Upper lobe of left lung (tissue), 6 donors: ENCODE measurements at places on chromosomes 7 and 10. TPM values are rescaled to one million over a fixed set of nuclear protein-coding genes. Genes with fewer than 3 reads are reported as not detected.

LANCL2 gene
- total RNA-seq, result 4.6 TPM

SOSTDC1 gene
- 15.9 TPM for total RNA-seq

EGR2 gene
- 50.9 TPM for total RNA-seq

MYH16 gene
- not detected for total RNA-seq

CUZD1 gene
- 2.2 TPM for total RNA-seq

ORAI2 gene
- 17.7 TPM for total RNA-seq

BCL7B gene
- 56.4 TPM for total RNA-seq

MASTL gene
- 7.3 TPM for total RNA-seq

SPDYE16 gene
- total RNA-seq, result 1.0 TPM

BAZ1B gene
- total RNA-seq, result 71.4 TPM

CYP3A4 gene
- 1.5 TPM for total RNA-seq

DNA sequence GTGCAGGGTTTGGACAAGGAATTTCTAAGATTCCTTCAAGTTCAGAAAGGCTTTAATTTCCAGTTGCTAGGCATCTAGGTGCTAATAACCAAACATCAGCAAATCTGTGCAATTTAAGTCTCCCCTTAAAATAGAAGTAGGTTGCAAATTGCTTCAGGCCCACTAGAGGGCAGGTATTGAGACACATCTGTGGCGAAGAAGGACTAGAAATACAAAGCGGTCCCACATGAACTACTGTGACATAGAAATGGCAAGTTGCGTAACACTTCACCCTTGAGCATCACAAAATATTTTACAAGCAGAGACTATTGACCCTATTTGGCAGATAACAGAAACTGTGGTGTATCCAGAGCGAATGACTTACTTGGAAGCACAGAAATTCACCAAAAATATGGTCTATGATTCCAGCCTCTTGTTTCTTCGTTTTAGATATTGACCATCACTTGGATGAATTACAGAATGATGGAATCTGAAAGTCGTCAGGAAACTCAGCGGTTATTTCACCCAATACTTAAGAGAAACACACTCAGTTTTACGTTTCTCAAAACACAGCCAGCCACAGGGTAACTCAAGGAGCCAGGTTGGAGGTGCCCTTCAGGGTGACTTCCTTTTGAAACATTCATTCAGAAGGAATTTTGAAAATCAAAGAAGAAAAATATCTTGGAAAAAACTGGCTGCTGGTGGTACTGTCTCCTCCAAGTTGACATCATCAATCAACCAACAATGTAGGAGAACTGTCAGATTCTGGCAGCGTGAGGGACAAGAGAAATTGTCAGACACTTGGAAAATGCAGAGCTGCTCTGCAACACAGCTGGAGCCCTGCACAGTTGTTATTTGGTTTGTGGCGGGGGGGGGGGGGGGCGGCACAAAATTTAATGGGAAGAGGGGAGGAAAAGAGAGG is 256.3 kb upstream of the MINDY3 start:
- no peaks in the 10 kb centered on the region for H3K36me3 ChIP-seq
- no peaks in the 10 kb centered on the region for H3K27me3 ChIP-seq
- H3K27ac ChIP-seq, result no peak overlapping the region

DNA sequence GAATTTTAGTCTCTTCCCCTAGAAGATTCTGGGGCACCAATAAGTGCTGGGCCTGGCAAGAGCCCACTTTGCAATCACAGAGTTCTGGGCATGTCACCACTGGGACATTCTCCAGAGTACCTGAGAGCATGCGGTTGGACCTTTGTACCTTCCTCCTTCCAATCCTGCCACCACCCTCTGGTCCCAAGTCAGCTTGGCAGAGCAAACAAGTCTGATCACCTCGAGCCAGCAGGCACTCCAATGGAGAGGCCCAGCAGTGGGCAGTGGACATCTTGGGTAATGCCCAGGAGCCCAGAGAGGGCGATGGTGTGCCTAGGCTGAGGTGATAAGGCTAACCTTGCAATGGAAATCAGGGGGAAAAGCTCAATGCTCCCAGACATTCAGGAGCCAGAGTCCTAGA is 43.4 kb downstream of the SH3PXD2A start:
- no peaks in the 10 kb centered on the region for H3K27me3 ChIP-seq
- peak overlapping the region; percentile 66 for H3K27ac ChIP-seq
- peak; percentile 78 for DNase-seq
- no peaks in the 10 kb centered on the region for H3K36me3 ChIP-seq
- H3K4me1 ChIP-seq, result peaks cover 22% of the 10 kb centered on the region
- H3K4me3 ChIP-seq, result no peak overlapping the region

GRCh38 chr7:30032310-30033125 is 4.3 kb downstream of the PLEKHA8 start:
- H3K27me3 ChIP-seq, result no peaks in the 10 kb centered on the region
- H3K4me1 ChIP-seq, result peaks cover 12% of the 10 kb centered on the region
- H3K4me3 ChIP-seq, result no peak overlapping the region
- no peak overlapping the region for H3K27ac ChIP-seq
- DNase-seq, result no peak

GRCh38 chr7:54084340-54084739 is 457.8 kb upstream of the VSTM2A start:
- H3K27me3 ChIP-seq, result no peaks in the 10 kb centered on the region
- no peak overlapping the region for H3K27ac ChIP-seq
- DNase-seq, result no peak
- H3K4me3 ChIP-seq, result no peak overlapping the region
- no peaks in the 10 kb centered on the region for H3K36me3 ChIP-seq

- H3K4me1 ChIP-seq, result peaks cover 17% of the 10 kb centered on the region
- peak overlapping the region; percentile 50 for H3K27ac ChIP-seq
- peak; percentile 47 for DNase-seq
These were observed 30.9 kb upstream of the FAM133B start for GRCh38 chr7:92621026-92621540.

DNA sequence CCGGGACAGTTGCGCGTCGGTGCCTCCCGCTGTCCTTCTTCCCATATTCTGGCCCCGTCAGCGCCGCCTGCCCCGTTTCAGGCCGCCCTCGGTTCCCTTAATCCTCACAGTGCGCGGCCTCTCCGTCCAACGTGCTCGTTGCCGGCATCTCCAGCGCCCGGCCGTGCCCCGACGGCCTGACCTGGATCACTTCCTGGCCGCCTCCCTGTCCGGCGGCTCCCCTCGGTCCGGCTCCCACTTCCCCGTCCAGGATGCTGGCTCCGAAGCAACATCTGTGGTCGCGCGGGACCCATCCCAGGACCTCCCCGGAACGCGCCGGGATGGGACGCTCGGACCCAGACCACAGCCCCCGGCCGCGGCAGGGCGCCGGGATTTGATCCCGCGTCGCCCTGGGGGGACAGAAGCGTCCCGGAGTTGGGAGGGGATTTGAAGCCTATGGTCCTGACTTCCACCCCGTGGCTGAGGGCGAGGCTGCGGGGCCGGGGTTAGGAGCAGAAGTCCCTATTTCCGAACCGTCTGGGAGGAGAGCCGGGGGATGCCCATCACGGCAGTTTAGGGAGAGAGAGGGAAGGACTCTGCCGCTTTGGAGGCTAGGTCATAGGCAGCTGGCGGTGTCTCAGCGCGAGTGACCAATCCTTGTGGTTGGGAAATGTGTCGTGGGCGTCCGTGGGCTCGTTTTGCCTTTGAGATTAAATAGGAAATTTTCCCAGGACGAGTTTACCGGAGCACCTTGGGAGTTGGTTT is 53.8 kb downstream of the KCTD7 start:
- no peaks in the 10 kb centered on the region for H3K36me3 ChIP-seq
- H3K27ac ChIP-seq, result peak overlapping the region; percentile 98
- DNase-seq, result no peak

GRCh38 chr7:69775231-69775771 is 177.0 kb downstream of the AUTS2 start:
- H3K27me3 ChIP-seq, result no peaks in the 10 kb centered on the region
- no peaks in the 10 kb centered on the region for H3K36me3 ChIP-seq
- H3K27ac ChIP-seq, result no peak overlapping the region
- no peaks in the 10 kb centered on the region for H3K4me1 ChIP-seq
- DNase-seq, result no peak
- no peak overlapping the region for H3K4me3 ChIP-seq

- H3K27ac ChIP-seq, result no peak overlapping the region
- no peak for DNase-seq
- no peaks in the 10 kb centered on the region for H3K4me1 ChIP-seq
- no peaks in the 10 kb centered on the region for H3K36me3 ChIP-seq
- no peak overlapping the region for H3K4me3 ChIP-seq
- no peaks in the 10 kb centered on the region for H3K27me3 ChIP-seq
These were observed 167.4 kb downstream of the IMMP2L start for GRCh38 chr7:111394891-111395290.

DNA sequence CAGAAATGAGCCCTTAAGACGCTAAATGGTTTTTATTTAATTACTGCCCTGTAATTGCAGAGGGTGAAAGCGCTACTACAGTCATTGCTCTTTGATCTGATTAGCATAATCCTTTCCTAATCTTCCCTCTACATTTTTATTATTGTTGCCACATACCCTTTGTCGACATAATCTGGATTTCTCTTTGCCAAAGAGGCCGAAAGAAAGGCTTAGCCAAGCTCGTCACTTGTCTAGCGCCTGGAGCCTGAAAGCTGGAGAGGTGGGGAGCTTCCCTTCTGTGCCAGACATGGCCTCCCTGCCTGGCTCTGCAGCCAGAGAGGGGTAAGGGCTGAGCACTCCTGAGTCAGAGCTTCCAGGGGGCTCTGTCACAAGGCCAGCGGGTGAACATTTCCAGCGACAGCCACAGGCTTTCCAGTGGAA is 145.9 kb downstream of the PRKAG2 start:
- no peaks in the 10 kb centered on the region for H3K36me3 ChIP-seq
- DNase-seq, result no peak
- H3K27me3 ChIP-seq, result no peaks in the 10 kb centered on the region
- H3K4me3 ChIP-seq, result no peak overlapping the region

DNA sequence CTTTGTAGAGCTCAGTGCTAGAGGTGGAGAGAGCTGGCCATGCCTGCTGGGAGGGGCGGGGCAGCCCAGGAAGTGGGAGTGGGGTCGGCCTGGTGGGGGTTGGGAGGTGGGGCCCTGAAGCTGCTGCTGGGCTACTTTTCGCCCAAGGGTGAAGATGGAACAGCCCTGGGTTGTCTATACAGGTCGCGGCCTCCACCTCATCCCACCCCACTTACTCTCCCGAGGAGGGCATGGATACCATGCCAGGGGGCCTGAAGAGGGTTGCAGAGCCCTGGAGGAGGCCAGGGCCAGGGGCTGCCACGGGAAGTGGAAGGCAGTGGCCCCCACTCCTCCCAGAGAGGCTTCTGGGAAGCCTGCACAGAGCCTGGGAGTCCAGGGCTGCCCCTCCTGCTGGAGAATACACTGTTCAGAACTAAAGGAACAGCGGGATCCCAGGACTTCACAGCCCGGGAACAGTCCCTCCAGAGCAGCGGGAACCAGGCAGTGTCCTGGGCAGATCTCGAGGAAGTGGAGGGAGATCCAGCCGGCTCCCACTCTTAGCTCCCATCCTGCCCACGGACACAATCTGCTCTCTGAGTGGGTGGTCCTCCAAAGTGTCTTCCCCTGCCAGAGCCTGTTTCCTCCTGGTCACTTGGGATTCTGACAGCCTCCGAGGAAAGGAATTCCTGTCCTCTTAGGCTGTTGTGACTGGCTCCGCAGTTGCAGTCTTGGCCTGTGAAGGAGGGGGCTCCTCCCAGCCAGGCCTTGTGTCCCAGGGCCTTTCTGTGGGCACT is 23.5 kb downstream of the MAT1A start:
- no peaks in the 10 kb centered on the region for H3K4me1 ChIP-seq
- H3K36me3 ChIP-seq, result no peaks in the 10 kb centered on the region
- no peak overlapping the region for H3K27ac ChIP-seq
- H3K4me3 ChIP-seq, result no peak overlapping the region

GRCh38 chr10:32746869-32747268 is 211.2 kb downstream of the ITGB1 start:
- no peaks in the 10 kb centered on the region for H3K4me1 ChIP-seq
- H3K27ac ChIP-seq, result no peak overlapping the region
- H3K36me3 ChIP-seq, result peaks cover 7% of the 10 kb centered on the region
- H3K4me3 ChIP-seq, result no peak overlapping the region
- no peaks in the 10 kb centered on the region for H3K27me3 ChIP-seq
- no peak for DNase-seq

GRCh38 chr10:18364987-18365775 is 225.0 kb downstream of the CACNB2 start:
- H3K36me3 ChIP-seq, result no peaks in the 10 kb centered on the region
- H3K27me3 ChIP-seq, result no peaks in the 10 kb centered on the region
- H3K4me3 ChIP-seq, result no peak overlapping the region
- DNase-seq, result no peak

DNA sequence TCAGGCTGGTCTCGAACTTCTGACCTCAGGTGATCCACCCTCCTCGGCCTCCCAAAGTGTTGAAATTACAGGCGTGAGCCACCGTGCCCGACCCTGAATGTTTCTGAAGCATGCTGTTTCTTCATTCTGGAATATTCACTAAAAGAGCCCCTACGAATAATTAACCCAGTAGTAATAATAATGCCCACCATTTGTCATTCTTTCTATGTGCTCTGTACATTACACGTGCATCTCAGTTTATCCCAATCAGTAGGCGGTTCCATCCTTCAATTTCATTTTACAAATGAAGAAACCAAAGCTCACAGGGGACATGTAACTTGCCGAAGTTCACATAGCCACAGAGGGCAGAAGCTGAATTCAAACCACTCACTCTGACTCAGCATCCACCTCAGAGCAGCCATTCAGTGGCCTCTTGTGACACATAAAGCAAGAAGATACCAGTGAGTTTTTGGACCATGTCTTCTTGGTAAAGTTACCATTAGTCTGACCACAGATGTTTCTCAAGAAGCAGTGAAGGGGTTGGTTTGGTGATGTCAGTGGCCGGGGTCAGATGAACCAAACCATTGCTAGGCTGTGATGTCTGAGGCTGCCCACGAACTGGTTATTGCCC is 71.9 kb upstream of the DUSP5 start:
- no peak overlapping the region for H3K4me3 ChIP-seq
- H3K4me1 ChIP-seq, result peaks cover 7% of the 10 kb centered on the region
- H3K27ac ChIP-seq, result no peak overlapping the region
- no peak for DNase-seq
- no peaks in the 10 kb centered on the region for H3K27me3 ChIP-seq

- H3K27me3 ChIP-seq, result no peaks in the 10 kb centered on the region
- no peak for DNase-seq
- H3K27ac ChIP-seq, result no peak overlapping the region
- no peaks in the 10 kb centered on the region for H3K36me3 ChIP-seq
These were observed 81.8 kb downstream of the SEMA3A start for GRCh38 chr7:84112771-84113170.

GRCh38 chr7:29243910-29244655 is 49.5 kb downstream of the CHN2 start:
- no peak overlapping the region for H3K27ac ChIP-seq
- no peaks in the 10 kb centered on the region for H3K27me3 ChIP-seq
- peaks cover 2% of the 10 kb centered on the region for H3K4me1 ChIP-seq
- H3K36me3 ChIP-seq, result no peaks in the 10 kb centered on the region
- no peak for DNase-seq
- H3K4me3 ChIP-seq, result no peak overlapping the region

GRCh38 chr10:78255796-78256638 is 222.4 kb downstream of the RPS24 start:
- peaks cover 12% of the 10 kb centered on the region for H3K4me1 ChIP-seq
- H3K27ac ChIP-seq, result peak overlapping the region; percentile 52
- H3K27me3 ChIP-seq, result no peaks in the 10 kb centered on the region
- H3K4me3 ChIP-seq, result no peak overlapping the region
- no peaks in the 10 kb centered on the region for H3K36me3 ChIP-seq
- DNase-seq, result peak; percentile 88

DNA sequence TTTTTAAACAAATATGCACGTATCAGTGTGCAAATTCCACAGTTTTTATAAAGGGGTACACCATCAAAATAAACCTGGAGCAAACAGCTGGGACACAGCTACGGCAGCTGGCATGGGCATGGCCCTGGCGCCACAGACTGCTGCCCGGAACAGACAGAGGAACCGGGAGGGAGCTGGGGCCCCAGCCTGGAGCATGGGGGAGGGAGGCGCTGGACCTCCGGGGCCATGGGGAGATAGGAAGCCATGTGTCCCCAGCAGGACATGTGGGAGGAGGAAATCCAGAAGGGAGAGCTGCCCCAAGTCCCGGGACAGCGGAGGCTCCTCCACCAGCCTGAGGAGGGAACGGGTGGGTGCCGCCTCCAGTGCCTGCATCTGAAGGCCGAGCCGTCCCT is 180.1 kb downstream of the MAD1L1 start:
- no peak overlapping the region for H3K4me3 ChIP-seq
- no peak overlapping the region for H3K27ac ChIP-seq
- no peaks in the 10 kb centered on the region for H3K27me3 ChIP-seq
